ENCODE measurements at places on chromosomes 16 and 17.

DNA sequence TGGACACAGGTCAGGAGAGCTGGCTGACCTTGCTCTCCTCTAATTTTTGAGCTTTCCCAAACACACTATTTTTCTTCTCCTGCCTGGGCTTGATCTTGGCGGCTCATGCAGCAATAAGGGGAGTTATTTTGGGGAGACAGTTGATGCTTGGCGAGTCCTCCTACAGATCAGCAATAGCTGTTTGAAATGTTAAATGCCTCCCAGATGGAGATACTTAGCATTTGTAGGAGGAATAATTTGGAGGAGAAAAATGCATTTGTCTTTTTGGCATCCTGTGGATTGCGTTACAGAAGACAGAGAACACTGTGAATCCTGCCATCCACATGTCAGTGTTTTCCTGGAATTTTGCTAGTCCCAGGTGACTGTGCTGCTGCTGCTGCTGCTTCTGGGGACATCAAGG, 328.0 kb upstream of the XYLT1 start:
- no peak for DNase-seq

GRCh38 chr17:75864448-75864871, 9.3 kb upstream of the WBP2 start:
- peak; percentile 55 for DNase-seq

GRCh38 chr17:60909405-60909804, 231.8 kb downstream of the BCAS3 start:
- DNase-seq = no peak

GRCh38 chr16:68328151-68328859, 17.5 kb downstream of the PRMT7 start:
- DNase-seq = peak; percentile 75

DNA sequence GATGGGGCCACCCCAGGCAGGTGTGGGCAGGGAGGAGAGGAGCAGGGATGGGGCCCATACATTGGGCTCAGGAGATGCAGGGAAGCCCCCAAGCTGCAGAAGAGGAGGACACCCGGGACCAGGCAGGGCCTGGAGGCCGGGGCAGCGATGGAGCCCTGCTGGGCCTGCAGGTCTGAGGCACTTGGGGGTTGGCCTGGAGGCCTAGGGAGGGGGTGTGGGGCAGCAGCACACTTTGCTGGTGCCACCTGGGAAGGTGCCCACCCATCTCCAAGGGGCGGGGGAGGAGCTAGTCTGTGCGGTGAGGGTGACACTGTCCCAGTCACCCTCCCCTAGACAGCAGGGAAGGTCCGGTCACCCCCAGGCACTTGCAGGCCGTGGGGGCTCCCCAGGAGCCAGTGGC, 6.4 kb upstream of the CCDC57 start:
- no peak for DNase-seq

DNA sequence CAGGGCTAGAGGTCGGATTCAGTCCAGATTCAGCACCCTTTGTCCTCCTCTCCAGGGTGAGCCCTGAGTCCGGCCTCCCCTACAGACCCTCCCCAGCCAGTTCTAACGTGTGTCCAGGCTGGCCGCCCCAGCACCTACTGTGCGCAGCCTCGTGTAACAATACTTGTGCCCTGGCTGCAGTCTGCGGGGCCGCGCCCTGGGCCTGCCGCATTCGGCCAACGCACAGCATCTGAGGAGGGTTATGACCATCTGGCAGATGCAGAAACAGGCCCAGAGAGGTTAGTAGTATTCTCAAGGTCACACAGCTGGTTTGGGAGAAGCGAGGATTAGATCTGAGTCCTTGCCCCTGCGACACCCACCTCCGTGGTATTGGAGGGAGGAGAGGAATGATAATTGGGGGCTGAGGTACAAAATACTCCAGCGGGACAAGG, 968 bp downstream of the RIPOR1 start:
- no peak for DNase-seq

DNA sequence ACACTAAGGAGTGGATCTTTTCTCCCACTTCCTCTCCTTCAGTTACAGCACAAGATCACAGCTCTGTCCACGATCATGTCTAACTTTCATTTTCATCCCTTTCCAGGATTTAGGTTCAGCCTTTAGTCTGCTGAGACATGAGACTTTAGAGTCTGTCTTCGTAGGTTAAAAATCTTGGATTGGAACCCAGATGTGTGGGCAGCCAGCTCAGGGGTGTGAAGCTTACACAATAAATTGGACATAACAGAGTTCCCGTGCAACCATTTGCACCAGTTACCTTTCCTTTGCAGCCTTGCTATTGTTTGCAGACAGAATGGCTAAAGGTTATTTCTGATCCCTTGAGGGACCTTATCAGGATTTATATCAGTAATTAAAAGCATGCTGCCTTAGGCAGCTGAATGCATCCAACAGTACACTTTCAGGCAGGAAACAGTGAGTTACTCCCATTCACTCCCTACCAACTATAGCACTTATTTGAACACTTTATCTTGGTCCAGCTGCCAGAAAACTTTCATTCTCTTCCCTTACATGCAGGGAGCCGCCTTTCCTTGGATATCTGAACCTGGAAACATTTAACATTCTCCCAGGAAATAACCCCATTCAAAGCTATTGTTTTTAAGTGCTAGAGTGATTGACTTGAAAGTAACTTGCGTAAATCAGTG, 87.3 kb downstream of the TMEM100 start:
- DNase-seq = no peak

DNA sequence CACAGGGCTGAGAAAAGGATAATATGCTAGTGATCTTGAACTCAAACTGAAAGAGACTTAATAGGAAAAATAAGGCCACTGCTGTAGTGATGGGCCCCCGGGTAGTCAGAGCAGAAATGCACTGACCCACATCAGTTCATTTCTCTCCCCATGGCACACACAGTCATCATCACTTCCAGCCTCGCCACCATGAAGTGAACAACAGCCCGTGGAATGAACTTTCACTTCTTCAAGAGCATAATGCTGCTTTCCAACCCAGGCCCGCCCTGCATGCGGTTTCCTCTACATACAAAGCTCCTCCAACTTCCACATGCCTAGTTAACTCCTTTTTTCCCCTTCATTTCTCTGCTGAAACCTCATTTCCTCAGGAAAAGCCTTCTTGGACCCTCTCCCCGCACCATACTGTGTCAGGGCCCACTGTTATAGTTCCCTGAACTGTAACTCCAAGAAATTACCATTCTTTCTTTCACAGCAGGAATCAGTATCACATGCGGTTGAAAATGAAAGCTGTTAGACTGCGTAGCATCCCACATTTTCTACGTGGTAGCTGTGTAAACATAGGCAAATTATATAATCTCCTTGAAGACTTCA, 65.8 kb upstream of the SMIM36 start:
- peak; percentile 47 for DNase-seq

GRCh38 chr17:57226793-57227192, 29.5 kb upstream of the MSI2 start:
- DNase-seq = no peak

- no peak for DNase-seq
Observed at GRCh38 chr16:86100205-86101136, 201.5 kb downstream of the IRF8 start.

- no peak for DNase-seq
Observed at GRCh38 chr16:57807252-57807967, 5.1 kb upstream of the KIFC3 start.

DNA sequence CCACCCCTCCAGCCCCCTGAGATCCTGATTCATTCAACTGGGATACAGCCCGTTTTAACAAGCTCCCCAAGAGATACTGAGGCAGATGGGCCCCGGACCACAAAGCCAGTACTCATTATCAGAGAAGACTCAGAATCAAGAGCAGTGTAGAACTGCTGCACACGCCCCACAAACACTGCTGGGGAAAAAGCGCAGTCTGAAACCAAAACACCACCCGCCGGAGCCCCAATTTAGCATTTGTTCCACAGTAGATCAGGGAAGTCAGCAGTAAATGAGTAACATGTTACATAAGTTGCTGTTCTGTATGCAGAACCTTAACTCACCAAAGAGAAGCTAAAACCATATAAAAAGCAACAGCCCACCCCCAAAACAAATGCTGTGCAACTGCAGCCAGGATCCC, 123.6 kb downstream of the CDYL2 start:
- no peak for DNase-seq

DNA sequence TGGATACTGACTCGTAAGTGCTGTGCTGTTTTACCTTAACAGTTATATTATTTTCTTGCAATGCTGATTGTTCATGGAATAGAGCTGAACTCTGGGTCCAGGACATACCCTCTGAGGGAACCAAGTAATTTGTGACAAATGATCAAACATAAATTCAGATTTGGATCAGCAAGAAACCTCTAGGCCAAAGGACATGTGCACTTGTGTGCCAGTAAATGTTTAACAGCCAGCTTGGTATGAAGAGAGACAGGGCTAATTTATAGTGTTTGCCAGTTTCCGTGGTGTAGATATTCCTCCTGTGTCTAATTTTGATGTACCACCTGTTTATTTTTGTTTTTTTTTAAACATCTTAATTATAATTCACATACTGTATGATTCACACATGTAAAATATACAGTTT, 30.8 kb upstream of the MRC2 start:
- DNase-seq = no peak

GRCh38 chr17:28381141-28381825, 9.8 kb downstream of the SARM1 start:
- DNase-seq = peak; percentile 33

- no peak for DNase-seq
Observed at GRCh38 chr17:2051933-2052559, 2.9 kb upstream of the HIC1 start.

GRCh38 chr16:31474173-31474714, 2.3 kb downstream of the TGFB1I1 start:
- DNase-seq = no peak

- DNase-seq = peak; percentile 3
Observed at GRCh38 chr16:53207810-53208752, 153.3 kb downstream of the CHD9 start.

DNA sequence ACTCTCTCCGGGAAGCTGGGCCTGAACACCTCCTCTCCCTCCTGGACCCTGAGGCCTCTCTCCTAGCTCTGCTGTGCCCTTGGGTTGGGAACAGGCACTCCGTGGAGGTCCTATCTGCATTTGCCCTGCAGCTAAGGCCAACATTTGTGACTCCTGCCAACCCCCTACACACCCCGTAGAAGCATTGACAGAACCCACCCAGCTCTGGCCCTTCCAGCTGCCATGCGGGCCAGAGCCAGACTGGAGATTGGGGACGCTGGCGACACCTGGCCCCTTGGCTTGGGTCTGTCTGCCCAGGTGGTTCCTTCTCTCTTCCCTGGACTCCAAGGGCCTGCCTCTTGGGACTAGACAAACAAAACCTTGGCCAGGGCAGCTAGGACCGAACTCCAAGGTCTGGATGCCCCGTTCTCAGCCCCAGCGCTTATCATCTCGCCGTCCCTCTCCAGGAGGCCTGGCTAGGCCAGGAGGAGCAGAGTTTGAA, 644 bp upstream of the RHBDF2 start:
- DNase-seq = no peak

- DNase-seq = no peak
Observed at GRCh38 chr16:24986512-24987303, 28.5 kb downstream of the ARHGAP17 start.

GRCh38 chr16:85602402-85603202, 10.5 kb upstream of the GSE1 start:
- no peak for DNase-seq

GRCh38 chr17:81228420-81228819, 5.7 kb upstream of the CEP131 start:
- DNase-seq = no peak

DNA sequence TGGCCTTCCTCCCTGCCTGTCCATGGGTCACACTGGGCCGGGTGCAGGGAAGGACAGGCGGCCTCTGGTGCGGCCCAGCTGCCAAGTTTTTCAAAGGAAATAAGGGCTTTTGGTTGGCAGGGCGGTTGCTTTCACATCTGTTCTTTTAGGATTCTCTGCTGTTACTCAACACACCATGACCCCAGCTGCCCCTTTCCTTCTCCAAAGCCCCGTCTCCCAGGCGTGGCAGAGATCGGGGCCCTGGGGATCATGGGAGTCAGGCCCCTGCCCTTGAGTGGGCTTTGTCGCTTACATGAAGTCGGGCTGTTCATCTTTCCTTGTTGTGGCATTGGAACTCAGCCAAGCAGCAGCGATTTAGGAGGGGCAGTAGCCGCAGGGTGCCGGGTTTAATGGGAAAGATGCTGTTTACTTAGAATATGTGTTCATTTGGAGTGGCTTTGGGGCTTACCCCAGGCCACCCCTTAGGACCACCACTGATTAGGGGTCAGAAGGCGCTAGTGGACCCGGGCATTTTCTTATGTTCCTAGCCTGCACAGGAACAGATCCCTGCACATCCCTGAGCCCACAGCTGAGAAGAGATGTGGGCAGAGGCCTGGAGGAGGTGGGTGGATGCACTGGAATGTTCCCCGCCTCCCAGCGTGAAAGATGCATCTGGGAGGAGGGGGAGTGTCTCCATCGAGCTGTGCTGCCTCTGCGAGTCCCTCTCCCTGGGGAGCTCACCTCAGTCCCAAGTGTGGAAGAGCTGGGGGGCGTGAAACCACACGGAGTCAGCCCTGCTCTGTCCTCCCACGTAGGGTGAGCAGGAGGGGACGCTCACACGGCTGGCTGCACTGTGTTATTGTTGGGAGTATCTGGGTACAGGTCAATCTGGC, 6.8 kb upstream of the ADCY7 start:
- DNase-seq = no peak

GRCh38 chr16:78689536-78689935, 590.1 kb downstream of the WWOX start:
- DNase-seq = no peak

GRCh38 chr17:40551091-40551878, 14.0 kb downstream of the CCR7 start:
- no peak for DNase-seq

DNA sequence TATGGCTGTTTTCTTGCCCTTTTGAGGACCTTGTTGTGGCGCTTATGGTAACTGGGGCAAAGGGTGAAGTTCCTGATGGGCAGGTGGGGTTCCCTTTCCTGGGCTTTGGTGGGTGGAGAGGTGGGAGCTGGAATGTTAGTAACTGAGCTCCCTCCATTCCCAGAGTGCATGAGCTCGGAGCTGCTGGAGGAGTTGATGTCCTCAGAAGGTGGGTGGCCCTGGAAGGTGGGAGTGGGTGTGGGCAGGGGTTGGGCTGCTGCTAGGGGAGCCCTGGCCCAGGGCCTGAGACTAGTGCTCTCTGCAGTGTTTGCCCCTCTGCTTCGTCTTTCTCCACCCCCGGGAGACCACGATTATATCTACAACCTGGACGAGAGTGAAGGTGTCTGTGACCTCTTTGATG, 1.2 kb upstream of the ELMO3 start:
- DNase-seq = no peak

DNA sequence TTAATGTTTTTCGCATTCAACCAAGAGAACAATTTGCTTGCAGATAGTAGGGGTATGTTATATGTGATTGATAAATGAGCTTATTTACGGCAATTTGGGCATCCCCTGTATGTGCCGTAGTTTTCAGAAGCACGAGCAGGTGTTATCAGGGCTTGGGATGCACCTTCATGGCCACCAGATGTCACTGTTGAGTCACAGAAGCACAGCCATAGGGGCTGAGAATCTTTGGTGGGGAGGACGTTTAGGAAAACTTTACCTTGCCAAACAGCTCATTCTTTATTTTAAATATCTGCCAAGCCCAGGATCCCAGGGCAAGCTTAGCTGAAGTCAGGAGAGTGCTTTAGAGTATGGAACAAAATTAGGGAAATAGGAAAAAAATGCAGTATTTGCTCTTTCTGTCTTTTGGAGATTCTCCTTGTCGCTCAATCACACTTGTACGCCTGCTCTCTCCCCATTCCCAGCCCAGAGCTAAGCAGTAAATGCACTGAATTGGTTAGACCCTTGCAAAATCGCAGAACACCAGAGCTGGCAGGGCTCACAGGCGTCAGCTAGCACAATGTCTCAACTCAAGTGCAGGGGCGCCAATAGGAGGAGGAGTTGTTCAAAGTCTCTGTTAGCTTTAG, 93.6 kb upstream of the MPHOSPH6 start:
- DNase-seq = peak; percentile 38

All from activated naive CD8-positive, alpha-beta T cell treated with anti-CD3 and anti-CD28 coated beads for 36 hours (primary cell).